ENCODE measurements at places on chromosomes 6 and 20. TPM values are rescaled to one million over a fixed set of nuclear protein-coding genes. Genes with fewer than 3 reads are reported as not detected.

Gene GSTA1
- not detected for total RNA-seq

Gene MCHR2
- total RNA-seq = not detected

- no peak for DNase-seq
Measured at GRCh38 chr6:155292711-155293110, 21.6 kb downstream of the TFB1M start.

DNA sequence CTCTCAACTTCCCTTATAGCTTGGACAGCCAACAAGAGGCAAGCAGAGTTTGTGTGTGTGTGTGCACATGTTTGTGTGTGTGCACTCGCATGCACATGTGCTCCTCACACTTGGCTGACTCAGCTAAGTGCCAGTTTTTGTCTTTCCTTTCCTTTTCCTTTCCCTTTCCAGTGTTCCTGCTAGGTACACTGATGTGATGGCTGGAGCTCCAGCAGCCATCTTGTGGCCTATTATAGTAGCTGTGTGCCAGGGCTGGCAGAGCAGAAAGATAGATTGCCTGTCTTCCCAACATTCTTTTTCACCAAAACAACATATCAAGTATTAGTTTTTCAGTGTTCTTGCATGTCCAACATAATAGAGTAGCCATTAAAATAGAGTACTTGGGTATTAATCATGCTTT lies 79.5 kb downstream of the AK9 start:
- DNase-seq = no peak

Gene NECAB3
- total RNA-seq = 12.7 TPM

GRCh38 chr20:47727170-47727880 lies 58.0 kb downstream of the SULF2 start:
- peak; percentile 84 for DNase-seq

DNA sequence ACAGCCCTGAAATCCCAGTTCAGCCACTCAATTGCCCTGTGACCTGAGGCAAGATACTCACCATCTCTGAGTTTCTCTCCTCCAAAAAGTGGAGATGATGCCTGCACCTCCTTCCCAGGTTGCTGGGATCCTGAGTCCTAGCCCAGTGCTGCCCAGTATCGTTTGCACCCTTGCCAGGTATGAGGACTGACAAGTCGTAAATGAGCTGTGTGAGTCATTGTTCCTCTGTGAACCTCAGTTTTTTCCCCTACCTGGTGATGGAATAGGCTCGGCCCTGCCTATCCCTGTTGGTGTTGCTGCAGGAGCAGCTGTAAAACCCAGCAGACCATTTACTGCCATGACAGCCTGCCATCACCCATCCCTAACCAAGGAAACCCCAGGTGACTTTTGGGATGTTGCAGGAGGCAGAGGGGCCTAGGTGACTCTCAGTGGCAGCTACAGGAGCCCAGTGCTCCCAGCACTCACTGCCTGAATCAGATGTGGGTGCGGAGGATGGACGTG lies 229.3 kb downstream of the SYNDIG1 start:
- DNase-seq = no peak

Gene PPP1R16B
- 40.0 TPM for total RNA-seq

DNA sequence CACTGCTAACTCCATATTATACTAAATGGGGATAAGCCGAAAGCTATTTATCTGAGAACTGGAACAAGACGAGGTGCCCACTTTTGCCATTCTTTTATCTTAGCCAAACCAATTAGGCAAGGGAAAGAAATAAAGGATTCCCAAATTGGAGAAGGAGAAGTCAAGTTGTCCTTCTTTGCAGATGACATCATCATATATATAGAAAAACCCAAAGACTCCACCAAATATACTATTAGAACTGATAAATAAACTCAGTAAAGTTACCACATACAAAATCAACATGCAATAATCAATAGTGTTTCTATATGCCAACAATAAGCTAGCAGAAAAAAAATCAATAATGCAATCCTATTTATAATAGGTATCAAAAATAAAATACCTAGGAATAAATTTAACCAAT lies 570.3 kb upstream of the EPHA7 start:
- no peak for DNase-seq

Gene BPIFA1
- total RNA-seq = not detected

GRCh38 chr6:119559586-119559985 lies 210.0 kb upstream of the MAN1A1 start:
- no peak for DNase-seq

GRCh38 chr6:55064711-55065420 lies 109.4 kb upstream of the HCRTR2 start:
- DNase-seq = no peak

DNA sequence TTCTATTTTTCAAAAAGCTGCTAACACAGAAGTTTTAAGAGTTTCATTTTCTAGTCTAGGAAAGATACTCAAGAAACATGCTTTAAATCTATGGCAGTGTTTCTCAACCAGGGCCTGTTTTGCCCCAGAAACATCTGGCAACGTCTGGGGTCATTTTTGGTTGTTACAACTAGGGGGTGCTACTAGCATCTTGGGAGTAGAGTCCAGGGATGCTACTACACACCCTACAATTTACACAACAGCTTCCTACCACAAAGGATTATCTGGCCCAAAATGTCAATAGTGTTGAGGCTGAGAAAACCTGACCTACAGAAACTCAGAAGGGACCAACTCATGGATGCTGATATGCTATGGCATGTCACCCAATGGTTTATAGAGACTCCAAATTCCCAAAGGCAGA lies 24.4 kb downstream of the SERAC1 start:
- DNase-seq = peak; percentile 17

Gene PCIF1
- total RNA-seq = 39.2 TPM

Gene PIGT
- total RNA-seq = 37.7 TPM

- no peak for DNase-seq
Measured at GRCh38 chr20:62411479-62412193, 4.6 kb upstream of the CABLES2 start.

DNA sequence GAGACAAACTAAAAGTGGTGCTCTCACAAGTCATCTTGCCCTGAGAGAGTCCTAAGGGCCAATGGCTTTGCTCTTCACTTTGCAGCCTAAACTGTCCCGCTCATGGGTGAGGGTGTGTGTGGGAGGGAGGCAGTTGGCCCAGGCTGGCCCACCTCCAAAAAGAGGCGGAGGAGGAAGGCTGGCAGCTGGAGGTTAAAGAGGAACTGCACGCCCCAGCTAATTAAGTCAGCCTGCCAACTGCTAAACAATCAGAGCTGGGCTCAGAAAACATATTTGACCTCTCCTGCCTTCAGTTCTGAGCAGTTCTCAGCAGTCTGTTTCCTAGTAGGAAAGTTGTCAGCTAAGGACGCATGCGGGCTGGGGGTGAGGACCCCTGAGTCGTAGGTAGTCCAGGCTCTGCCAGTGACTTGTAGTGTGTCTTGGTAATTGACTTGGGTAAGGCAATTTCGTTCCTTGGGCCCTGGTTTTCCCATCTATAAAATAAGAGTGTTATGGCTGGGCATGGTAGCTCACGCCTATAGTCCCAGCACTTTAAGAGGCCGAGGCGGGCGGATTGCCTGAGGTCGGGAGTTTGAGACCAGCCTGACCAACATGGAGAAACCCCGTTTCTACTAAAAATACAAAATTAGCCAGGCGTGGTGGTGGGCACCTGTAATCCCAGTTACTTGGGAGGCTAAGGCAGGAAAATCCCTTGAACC lies 17.0 kb downstream of the GSS start:
- DNase-seq = no peak

Gene MEP1A
- total RNA-seq = not detected

Gene DACT2
- not detected for total RNA-seq

GRCh38 chr20:38296433-38296832 lies 7.5 kb upstream of the BPI start:
- no peak for DNase-seq

DNA sequence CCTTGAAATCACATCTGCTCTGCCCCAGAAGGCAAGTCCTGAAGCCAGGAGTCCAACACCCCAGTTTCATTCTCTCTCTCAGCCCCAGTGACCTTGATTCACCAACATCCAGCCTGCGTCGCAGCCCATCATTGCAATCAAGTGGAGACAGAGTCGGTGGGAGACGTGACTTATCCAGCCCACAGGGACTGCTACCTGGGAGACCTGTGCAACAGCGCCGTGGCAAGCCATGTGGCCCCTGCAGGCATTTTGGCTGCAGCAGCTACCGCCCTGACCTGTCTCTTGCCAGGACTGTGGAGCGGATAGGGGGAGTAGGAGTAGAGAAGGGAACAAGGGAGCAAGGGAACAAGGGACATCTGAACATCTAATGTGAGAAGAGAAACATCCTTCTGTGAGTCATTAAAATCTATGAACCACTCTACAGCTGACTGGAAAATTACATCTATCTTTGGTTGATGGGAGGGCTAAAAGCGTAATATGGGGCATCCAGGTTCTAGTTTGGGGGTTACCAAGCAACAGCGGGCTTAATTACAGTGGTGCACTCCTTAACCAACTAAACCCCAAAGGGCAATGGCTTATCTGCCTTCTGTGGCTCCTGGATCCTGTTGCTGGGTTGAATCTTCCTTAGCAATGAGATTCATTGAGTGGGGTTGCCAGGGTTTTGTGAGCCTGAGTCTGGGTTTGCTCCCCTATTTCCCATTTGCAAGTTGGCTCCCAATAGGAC lies 2.5 kb downstream of the LY6G6D start:
- no peak for DNase-seq

GRCh38 chr6:129498541-129498940 lies 211.4 kb downstream of the ARHGAP18 start:
- no peak for DNase-seq

DNA sequence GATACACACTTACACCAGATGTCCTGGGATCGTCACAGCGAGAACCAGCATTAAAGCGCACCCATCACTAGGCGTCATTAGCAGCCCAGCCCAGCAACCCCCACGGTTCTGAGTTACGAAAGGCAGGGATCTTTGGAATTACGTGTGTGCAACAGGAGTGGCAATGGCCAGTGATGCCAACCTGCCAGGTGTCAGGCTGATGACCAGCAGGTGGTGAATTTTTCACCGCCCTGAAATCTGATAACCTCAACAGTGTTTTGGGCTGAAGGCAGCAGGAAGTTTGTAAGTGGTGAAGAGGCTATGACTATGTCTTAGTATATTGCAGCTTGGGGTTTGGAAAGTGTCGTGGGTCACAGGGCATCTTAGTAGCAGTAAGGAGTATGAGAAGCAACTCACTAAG lies 166.1 kb downstream of the TMEM242 start:
- no peak for DNase-seq

Gene PAK1IP1
- 28.6 TPM for total RNA-seq

GRCh38 chr6:100138346-100139022 lies 144.5 kb upstream of the MCHR2 start:
- no peak for DNase-seq

Gene GRIK2
- not detected for total RNA-seq

Measured in activated naive CD4-positive, alpha-beta T cell treated with anti-CD3 and anti-CD28 coated beads for 36 hours (primary cell).